ENCODE measurements at places on chromosomes 3 and 15. TPM values are rescaled to one million over a fixed set of nuclear protein-coding genes. Genes with fewer than 3 reads are reported as not detected.

DNA sequence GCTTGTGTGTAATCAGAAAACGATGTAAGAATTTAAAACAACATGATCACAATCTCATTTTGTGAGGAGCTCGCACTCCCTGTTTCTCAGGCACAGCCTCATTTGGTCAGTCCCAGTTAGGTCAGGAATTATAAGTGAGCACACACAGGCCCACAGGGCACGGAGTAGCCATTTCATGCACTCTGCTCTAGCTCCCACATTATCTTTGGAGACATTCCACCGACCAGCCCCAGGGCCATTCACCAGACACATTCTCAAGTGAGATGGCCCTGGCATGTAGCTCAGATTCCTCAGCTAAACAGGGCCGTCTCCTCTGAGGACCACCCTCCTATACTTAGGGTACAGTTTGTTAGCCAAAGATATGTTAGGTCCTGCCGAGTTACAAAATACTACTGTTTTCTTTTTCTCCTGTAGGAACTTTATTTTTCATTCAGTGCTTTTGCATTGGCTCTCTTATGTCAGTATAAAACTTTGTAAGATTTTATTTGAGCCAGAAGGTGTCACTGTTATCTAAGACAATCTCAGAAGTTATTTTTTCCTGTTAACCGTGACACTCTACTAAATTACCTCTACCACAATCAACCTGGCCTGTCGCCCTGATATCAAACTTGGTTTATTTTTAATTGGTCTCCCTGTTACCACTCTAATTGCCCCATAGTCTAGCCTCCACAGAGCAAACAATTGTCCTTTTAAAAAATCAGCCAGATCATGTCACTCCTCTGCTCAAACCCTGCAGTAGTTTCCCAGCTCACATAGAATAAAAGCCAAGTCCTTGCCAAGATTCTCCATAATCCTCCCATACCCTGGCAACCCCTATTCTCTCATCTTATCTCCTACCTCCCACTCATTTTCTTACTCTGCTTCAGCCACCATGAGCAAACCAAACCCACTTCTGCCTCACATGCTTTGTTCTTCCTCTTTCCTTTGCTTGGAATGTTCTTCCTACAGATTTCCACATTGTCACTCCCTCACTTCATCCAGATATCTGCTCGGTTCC lies 105.7 kb downstream of the PPP2R3A start:
- no peak for DNase-seq

DNA sequence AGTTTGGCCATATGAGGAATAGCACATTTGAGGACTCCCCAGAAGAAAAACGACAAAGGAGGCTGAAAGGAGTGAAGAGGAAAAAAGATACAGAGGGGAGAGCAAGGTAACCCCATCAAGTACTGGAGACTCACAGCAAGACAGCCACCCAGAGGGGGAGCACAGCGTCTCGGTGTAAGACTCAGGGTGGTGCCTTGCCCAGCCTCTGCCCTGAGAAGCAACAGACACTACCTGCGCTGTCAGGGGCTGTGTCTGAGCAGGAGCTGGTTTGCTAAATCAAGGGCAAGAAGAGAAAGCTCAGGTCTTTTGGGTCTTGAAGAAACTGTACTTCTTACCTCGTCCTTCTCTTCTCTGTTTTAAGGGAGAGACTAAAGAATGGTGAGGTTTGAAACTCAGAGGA lies 27.9 kb downstream of the FBXO45 start:
- DNase-seq, result no peak

GRCh38 chr3:179026636-179027035 lies 45.0 kb downstream of the ZMAT3 start:
- peak; percentile 9 for DNase-seq

- no peak for DNase-seq
These were observed 311.0 kb downstream of the MCTP2 start for GRCh38 chr15:94542391-94542790.

- DNase-seq, result no peak
These were observed 18.6 kb downstream of the NMD3 start for GRCh38 chr3:161239700-161240099.

GRCh38 chr15:92069308-92070250 lies 216.1 kb downstream of the SLCO3A1 start:
- DNase-seq, result peak; percentile 74

DNA sequence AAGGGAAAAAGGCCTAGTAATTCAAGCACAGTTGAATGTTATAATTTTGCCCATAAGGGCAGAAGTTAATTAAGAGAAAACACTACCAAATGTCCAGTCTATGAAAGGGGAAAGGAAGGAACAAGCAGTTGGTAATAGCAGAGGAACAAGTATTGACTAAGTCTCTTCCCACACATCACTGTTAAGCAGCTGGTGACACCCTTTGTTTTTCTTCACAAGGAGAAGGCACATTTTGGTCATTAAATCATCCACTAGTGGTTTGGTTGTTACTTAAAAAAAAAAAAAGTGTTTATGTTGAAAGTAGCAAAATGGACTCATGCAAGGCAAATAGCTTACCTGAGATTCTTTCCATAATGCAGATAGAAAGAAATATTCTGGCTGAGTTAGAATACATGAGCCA lies 321.4 kb upstream of the NECTIN3 start:
- DNase-seq, result no peak

DNA sequence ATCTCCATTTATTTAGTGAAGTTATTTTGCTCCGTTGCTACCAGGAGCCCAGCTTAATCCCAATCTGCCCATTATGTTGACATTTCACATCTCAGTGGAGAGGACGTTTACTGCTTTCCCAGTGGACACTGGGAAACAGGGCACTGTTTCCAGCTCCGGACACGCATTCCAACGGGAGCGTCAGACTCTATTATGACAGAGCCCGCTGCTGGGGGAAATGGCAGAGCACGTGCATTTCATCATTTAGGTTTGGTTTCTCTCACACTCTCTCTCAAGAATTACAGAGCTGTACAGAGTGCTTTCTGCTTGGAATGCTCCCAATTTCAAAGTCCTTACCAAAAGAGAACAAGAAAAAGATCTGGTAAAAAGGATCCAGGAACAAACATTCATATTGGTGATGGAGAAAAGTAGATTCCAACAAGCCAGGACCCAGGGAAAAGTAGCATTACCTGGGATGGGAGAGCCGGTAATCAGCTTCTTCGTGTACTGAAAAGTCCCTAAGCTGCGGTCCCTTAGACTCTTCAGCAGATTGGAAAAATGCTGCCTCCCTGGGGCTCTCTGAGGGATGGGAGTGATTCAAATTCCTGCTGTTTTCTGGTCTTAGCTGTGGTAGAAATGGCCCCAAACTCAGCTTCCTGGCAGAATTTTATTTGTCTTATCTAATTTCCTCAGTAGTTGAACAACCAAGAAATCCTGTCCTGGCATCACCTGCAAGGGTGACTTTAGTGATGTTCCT lies 136.0 kb upstream of the THBS1 start:
- no peak for DNase-seq

- DNase-seq, result no peak
These were observed 106.5 kb upstream of the SATB1 start for GRCh38 chr3:18531662-18532061.

- no peak for DNase-seq
These were observed 45.1 kb downstream of the ACP3 start for GRCh38 chr3:132362329-132362728.

GRCh38 chr3:46854555-46854991 lies 8.7 kb downstream of the MYL3 start:
- no peak for DNase-seq

GRCh38 chr15:29925227-29926082 lies 103.2 kb upstream of the TJP1 start:
- peak; percentile 74 for DNase-seq

DNA sequence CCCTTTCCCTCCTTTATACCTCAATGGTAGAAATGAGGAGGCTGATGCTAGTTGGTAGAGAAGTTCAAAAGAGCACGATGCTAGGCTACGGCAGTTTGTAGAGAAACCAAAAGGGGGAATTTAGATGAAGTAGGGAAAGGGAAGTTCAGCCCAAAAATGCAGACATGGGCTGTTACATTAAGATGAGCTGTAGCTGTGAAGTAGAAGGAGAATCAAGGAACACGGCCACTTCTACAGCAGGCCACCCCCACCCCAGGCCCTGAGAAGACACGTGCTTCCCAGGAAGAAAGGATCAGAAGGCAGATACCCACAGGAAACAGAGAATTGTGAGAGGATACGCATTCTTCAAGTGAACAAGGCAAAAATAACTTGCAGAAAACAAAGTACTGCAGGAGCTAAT lies 2.1 kb upstream of the PARP14 start:
- no peak for DNase-seq

CCDC54 gene
- not detected for total RNA-seq

TRH gene
- not detected for total RNA-seq

KLHL40 gene
- total RNA-seq, result not detected

TSC22D2 gene
- 13.3 TPM for total RNA-seq

ERICH6 gene
- not detected for total RNA-seq

LTF gene
- total RNA-seq, result not detected

DNAH12 gene
- total RNA-seq, result 0.41 TPM

CLDN18 gene
- not detected for total RNA-seq

ARHGEF26 gene
- 2.5 TPM for total RNA-seq
